NCI-H1436 treated with DMSO at 0.1 percent for 48 hours (cell line): ENCODE measurements at places on chromosomes 13 and 19.

DNA sequence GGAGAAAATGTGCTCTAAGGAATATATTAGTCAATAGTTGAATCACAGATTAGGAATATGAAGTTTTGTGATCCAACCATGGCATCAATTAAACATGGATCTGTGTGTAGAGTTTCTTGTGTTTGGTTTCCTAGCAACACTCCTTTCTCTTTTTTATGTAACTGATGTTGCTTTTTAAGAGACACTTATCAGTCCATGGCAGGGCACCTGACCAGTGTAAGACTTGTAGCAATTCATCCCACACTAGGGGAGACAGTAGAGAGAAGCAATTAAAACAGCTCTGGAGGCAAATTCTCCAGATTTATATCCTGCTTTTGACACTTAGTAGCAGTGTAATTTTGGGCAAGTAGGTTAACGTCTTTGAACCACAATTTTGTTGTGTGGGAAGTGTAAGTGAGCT is 1229.0 kb downstream of the PCDH9 start:
- no peak for DNase-seq

- no peak for DNase-seq
These were observed 130.2 kb downstream of the DNAJC15 start for GRCh38 chr13:43153436-43154090.

- DNase-seq, result no peak
These were observed 121.6 kb downstream of the CYSLTR2 start for GRCh38 chr13:48775285-48775684.

DNA sequence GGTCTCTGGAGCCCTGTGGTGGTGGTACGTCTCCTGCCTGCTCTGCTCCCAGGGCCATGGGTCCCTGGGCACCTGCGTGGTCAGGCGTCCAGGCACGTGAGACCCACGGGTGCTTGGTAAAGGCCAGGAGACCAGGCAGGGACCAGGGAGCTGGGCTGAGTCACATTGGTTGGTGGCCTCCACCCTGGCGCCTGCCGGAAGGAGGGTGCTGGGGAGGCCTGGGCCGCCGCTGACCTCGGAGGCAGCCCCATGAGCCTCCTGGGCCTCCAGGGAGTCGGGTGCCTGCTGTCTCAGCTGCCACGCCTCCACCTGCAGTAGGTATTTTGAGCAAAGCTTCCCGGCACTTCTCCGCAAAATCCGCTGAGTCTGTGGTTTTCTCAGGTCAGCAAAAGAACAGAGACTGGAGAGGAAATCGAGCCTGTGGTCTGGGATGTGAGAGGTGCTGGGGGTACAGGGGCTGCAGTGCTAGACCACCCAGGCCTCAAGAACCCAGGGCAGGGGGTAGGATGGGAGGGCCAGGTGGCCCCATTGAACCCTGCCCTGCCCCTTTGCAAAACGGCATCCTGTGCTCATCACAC is 3.6 kb upstream of the PLK5 start:
- DNase-seq, result no peak

DNA sequence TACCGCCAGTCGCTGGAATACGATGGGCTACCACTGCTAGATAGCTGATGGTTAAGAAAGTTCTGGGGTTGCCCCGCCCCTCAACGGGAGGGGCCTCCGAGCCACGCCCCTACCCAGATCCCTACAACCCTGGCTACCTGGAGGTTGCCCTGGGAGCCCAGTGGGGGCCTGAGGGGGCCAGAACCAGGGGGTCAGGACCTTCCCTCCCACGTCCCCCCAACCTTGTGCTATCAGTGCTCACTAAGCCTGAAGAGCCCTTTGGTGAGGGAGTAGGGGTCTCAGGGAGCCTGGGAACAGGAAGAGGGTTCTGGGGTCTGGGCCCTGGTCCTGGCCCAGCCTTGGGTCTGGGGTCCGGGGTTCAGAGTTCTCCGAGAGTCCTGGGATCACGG is 8.9 kb downstream of the OCEL1 start:
- DNase-seq, result no peak

DNA sequence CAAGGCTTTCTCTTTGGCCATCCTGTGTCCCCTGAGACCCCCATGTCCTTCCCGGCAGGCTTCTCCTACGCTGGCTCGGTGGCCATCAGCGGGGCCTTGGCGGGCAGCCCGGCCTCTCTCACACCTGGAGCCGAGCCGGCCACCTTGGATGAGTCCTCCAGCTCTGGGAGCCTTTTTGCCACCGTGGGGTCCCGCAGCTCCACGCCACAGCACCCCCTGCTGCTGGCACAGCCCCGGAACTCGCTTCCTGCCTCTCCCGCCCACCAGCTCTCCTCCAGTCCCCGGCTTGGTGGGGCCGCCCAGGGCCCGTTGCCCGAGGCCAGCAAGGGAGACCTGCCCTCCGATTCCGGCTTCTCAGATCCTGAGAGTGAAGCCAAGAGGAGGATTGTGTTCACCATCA is 14.2 kb downstream of the PLEKHJ1 start:
- no peak for DNase-seq

GRCh38 chr13:76683854-76684253 is 202.4 kb downstream of the KCTD12 start:
- DNase-seq, result no peak

- no peak for DNase-seq
These were observed 206.8 kb downstream of the PCDH9 start for GRCh38 chr13:67023130-67023876.

- DNase-seq, result no peak
These were observed 926.8 kb downstream of the DIAPH3 start for GRCh38 chr13:59236944-59237343.

DNA sequence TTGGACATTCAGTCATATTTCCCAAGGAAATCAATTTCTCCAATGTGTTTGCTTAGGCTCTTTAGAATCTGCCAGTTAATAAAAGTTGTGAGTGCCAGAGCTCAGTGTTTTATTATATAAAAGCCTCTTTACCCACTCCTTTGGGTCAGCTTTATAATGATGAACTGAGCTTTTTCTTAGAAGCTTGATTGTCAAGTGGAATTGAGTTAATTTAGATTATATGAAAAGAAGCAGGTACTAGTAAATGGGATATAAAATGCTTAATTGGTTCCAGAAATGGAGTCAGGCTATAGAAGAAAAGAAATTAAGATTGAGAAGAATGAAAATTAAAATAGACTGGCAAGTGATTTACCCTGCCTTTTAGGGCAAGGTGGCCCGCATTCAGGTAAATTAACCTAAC is 363.2 kb downstream of the SLITRK6 start:
- no peak for DNase-seq

DNA sequence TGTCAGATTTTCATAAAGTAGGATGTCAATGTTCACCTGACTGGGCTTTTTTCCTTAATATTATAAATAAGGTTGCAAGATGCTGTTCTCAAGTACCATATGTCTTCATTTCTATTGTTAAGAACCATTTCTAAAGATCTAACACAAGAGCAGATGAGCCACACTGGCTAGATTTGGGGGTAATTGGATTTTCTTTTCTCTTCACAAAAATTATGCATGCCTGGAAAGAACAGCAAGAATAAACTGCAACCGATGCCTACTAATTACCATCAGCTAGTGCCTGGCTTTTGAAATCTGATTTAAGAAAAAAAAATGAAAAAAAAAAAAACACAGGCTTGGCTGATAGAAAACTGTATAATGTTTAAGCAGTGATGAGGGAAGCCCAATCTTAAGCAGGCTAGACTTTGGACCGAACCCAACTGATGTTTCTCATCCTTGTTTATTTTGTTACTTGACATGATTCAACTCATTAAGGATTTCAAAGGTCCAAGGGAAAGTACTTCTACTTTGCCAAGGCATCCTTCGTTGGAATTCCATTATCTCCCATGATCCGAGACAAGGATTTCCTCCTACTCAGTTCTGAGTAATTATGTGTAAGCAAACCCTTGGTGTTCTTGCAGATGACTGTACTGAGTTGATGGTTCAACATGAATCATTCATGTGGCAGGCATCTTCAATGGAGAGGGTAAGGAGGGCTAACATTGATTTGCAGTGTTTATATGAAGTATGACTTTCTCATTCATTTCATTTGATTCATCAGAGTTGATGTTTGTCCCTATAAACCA is 300.5 kb downstream of the SPRY2 start:
- DNase-seq, result no peak

GRCh38 chr19:37691881-37692504 is 27.6 kb downstream of the ZNF607 start:
- DNase-seq, result no peak

- no peak for DNase-seq
These were observed 533 bp downstream of the TNFSF9 start for GRCh38 chr19:6531163-6531955.

DNA sequence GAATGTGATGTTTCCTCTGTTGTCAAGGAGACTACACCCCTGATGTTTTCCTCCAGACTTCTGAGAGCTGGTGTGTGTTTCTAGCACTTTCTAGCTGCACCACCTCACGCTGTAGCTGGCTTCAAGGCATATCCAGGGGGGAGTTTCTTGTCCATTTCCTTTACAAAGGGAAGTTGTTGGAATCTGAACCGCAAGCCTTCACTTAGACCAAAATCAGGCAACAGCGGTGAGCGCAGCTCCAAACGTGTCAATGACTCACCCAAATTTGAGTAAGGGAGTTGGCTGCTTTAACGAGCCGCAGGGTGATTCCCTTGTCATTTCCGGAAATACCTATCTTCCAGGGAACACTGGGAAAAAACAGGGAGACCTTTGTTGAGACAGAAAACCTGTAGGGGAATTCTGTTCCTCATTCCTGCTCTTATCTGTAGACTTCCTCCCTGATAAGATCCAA is 2.5 kb downstream of the LDLR start:
- no peak for DNase-seq

- DNase-seq, result no peak
These were observed 174.8 kb downstream of the KDM4B start for GRCh38 chr19:5143471-5144411.

- DNase-seq, result no peak
These were observed 115.3 kb downstream of the LRCH1 start for GRCh38 chr13:46668302-46668720.

DNA sequence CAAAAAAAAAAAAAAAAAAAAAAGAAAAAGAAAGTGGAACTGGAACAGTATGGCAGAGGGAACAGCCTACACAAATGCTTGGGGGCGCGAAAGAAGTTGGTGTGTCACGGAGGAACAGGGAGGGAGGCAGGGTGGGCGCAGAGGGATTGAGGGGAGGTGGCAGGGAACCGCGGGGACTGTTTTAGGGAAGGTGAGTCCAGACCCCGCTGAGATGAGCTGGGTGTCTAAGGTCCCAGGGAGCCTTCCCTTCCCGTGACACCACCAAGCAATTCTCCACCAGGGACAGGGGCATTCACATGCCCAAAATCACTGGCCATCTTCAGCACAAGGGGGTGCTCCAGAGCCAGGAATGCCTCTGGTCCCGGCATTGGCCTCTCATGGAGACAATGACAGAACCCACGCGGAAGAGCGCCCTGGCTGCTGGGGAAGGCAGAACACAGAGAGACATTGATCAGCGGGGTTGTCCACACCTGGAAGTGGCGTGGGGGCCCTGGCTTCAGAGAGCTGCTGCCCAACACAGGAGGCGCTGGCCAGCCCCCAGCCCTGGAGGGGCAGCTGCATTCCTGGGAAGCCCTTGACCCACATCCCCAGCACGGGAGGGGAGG is 6.9 kb downstream of the PEAK3 start:
- DNase-seq, result no peak

GRCh38 chr19:21158523-21159135 is 16.8 kb downstream of the ZNF431 start:
- DNase-seq, result no peak

DNA sequence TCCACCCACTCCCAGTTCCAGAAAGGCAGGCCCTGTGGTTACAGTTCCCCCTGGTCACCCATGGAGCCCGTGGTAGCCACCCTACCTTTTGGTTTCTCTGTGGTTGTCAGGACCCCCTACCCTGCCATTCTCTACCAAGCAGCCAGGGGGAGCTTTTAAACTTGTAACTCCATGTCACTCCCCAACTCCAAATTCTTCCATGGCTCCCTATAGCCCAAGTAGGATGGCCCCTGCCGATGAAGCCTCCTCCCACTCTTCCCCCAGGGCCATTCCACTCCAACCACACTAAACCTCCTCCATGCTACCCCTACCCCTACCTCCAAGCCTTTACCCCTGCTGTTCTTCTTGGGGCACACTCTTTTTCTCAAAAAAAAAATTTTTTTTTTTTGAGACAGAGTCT is 2.2 kb downstream of the S1PR2 start:
- no peak for DNase-seq

DNA sequence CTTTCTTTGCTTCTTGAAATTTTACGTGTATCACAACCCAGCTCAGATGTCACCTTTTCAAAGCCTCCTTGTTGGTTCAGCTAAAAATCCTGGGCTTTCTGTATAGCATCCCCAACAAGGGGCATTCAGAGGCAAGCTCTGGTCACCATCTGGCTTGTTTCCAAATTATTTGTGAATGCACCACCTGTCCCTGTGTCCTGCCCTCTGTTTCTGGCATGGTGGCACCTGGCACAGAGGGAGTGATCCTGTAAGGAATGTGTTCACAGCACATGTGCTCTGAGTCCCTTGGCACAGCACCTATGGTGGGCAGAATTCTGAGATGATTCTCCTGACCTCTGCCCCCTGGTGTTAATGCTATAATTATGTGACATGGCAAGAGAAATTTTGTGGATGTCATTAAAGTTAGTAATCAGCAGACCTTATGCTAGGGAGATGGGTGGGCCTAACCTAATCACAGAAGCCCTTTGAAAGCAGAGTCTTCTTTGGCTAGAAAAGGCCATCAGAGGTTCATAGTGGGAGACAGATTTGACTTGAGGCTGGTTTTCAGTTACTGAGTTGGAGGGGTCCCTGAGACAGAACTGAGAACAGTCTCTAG is 76.3 kb downstream of the ZNF429 start:
- DNase-seq, result no peak

GRCh38 chr19:52226652-52227051 is 36.8 kb downstream of the PPP2R1A start:
- DNase-seq, result no peak

DNA sequence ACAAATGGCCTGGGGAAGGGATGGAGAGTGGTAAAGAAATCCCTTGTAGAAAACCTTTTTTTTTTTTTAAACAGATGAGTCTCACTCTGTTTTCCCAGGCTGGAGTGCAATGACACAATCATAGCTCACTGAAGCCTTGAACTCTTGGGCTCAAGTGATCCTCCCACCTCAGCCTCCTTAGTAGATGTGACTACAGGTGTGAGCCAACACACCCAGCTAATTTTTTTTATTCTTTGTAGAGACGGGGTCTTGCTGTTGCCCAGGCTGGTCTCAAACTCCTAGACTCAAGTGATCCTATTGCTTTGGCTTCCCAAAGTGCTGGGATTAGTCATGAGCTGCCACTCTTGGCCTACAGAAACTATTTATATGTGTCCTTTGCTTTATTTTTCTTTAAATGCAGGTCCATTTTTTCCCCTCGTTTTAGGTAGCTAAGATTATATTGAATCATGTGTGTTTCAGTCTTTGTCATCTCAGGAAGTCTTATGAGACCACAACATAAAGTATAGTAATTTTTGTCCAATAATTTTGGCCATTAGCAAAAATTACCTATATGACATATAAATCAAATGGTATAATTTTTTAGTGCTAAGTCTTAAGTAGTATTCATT is 10.5 kb downstream of the LPAR6 start:
- DNase-seq, result no peak
